ENCODE measurements at places on chromosomes 5 and 9.

GRCh38 chr5:149356391-149356790 is 1.5 kb upstream of the PCYOX1L start:
- no peak for DNase-seq

DNA sequence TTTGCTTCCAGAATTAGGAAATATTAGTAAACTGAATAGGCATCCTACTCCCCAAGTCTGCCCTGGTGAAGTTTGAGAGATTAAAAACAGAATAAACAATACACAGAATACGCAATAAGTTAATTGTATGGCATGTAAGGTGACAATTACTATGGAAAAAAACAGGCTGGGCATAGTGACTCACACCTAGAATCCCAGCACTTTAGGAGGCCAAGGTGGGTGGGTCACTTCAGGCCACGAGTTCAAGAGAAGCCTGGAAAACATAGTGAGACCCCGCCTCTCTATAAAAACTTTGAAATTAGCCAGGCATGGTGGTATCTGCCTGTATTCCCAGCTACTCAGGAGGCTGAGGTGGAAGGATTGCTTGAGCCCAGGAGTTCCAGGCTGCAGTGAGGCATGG is 64.2 kb upstream of the SUSD1 start:
- DNase-seq = no peak

DNA sequence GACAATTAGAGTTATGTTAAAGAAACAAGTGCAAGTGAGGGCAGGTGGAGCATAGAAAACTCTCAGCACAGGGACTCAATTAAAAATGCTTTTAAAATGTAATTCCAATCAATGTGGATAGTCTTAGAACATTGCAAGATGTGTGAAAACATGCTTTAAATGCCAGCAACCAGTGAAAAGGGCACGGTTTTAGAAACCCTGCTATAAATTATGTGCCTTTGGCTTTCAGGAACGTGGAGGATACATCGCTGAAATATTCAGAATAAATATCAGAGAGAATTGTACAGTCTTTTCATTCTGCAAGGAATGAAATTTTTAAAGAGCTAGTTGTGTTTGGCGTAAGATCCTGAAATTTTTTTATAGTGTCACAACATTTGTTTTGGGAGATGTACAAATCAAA is 101.1 kb downstream of the TLE4 start:
- no peak for DNase-seq

GRCh38 chr5:1447671-1448361 is 2.6 kb upstream of the SLC6A3 start:
- no peak for DNase-seq

DNA sequence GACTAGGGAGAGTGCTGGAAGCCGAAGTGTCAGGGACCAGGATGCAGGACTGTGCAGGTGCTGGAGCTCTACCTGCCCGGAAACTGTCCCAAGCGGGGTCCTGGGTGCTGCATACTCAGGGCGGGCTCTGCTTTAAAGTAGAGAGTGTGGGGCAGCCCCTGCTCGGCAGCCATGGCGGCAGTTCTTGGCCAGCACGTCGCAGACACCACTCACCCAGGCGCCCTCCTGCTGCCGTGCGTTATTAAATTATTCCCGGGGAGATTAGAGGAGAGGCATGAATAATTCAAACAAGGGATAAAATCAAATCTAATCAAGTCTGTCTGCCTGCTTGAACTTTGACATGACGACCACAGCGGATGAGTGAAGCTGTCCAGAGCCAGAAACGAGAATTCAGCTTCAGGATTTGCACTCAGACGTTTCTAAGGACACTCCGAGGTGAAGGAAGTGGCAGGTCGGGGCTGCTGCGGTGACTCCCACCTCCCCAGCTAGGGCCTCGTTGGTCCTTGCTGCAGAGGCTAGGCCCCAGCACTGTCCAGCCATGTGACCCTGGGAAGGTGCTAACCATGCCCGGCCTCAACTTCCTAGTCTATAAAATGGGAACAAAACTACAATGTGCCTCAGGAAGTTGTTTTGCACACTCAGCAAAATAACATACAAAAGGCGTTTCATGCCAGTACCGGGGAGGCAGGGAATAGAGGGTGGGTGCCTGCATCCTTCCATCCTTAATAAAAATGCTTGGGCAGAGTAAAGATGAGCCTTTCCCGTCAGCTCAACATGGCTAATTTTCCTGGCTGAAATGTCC is 91.3 kb upstream of the ADAMTS2 start:
- no peak for DNase-seq

- no peak for DNase-seq
Observed at GRCh38 chr5:119323601-119324000, 32.2 kb upstream of the TNFAIP8 start.

- DNase-seq = no peak
Observed at GRCh38 chr5:116631147-116631546, 56.5 kb upstream of the SEMA6A start.

DNA sequence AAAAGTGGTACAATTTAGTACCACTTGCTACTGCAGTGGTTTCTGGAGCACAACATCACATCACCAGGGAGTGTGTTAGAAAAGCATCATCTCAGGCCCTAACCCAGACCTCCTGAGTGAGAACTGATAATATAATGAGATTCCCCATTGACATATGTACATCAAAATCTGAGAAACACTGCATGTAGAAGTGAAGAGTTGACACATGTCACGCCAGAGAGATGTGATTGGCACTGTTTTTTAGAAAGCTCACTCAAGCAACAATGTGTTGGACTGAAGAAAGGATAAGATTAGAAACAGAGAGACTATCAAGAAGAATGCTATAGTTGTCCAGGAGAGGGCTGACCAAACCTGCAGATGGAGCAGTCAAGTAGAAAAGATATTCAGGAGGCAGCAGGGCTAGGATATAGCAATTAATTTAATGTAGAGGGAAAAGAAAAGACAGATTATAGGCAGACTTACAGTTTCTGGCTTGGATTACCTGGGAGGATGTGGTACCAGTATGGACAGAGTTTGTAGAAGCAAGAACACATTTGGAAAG is 324.4 kb upstream of the ADAMTSL1 start:
- no peak for DNase-seq

DNA sequence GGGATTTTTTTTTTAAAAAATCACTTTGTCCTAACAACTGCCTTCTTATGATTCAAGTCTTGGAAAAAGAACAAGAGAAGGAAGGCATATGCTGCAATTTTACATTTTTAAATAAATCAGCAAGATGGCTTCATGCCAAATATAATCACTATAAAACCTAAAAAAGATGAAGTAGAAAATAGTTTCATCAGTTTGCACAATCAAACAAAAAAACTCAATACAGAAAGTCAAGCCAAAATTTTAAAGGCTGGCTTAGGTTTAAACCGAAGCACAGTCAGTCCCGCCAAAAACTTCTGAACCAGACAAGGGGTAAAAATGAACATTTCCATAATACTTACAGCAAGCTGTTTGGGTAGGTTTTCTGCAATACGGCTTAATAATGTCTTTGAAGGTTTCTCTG is 57.3 kb downstream of the ZFR start:
- DNase-seq = no peak

DNA sequence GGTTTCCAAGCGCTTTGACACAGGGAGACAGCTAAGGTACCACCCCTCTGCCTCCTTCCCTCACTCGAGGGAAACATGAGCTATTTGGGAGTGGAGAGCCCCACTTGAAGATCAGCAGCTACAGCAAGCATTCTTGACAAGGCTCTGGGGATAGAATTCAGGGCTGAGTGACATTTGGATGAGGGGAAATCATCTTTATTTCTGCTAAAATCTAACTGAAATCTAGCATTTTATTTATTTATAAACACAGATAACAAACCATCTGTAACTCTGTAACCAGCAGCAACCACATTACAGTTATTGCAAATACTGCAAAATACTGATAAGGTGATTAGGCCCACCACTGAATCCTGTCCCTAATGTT is 22.4 kb downstream of the RNF130 start:
- no peak for DNase-seq

DNA sequence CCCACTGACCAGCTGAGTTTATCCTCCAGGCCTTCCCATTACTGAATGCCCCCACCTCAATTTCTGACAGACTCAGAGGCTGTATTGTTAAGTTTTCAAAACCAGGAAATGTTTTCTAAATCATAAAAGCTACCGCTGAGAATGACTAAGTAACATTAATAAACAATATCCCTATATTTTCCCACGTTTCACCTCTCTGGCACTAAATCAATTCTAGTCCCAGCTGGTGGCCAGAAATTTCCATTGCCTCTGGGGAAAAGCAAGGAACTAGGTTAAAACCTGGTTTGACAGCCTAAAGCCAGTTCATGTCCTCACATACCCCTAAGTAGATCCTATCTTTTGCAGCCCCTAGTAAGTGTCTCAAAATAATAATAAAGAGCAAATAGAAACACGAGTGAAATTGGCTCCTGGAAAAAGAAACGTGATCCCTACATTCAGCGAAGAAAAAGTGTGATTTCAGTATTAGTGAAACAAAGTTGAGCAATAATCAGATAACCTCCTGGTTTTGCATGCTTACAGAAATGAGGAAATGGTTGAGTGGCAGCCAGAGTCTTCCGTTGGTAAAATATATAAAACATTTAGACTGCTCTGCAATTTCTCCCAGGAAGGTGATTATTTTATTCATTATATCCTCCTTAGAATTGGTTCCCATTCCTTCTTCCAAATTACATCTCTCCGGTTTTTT is 110.9 kb downstream of the ESM1 start:
- DNase-seq = no peak

DNA sequence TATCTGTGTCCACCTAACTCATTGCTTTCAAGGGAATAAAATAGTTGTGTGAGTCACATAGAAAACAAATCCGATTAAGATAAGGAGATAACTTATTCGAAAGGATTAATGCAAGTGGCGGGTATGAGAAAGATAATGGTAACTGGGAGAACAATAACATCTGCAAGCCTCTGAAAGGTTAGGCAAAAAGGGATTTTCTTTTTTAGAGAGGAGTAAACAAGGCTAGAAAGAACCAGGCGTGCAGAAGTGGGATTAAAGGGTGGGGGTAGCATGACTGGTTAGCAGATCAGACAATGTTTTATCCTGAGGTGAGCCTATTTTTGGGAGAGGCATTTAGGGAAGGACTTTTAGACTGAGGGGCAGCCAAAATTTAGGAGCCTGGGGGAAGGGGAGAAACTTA is 34.7 kb upstream of the JMY start:
- no peak for DNase-seq

DNA sequence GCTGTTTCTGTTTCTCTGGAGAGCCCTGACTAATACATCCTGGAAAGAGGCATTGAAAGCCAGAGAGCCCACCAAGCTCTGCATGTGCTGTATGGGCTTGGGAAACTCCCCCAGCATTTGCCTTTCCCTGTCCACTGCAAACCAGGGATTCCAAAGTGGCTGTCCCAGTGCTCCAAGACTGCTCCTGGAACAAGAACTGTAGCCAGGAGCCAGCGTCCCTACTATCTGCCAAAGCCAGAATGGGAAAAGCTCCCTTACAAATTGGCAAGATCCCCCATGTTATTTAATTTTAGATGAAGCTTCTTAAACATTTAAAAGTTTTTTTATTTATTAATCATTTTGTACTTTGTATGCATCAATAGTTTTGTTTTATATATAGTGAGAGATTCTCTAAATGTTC is 263.2 kb downstream of the GABRB2 start:
- DNase-seq = no peak
